ENCODE measurements at places on chromosomes 16 and 17.

DNA sequence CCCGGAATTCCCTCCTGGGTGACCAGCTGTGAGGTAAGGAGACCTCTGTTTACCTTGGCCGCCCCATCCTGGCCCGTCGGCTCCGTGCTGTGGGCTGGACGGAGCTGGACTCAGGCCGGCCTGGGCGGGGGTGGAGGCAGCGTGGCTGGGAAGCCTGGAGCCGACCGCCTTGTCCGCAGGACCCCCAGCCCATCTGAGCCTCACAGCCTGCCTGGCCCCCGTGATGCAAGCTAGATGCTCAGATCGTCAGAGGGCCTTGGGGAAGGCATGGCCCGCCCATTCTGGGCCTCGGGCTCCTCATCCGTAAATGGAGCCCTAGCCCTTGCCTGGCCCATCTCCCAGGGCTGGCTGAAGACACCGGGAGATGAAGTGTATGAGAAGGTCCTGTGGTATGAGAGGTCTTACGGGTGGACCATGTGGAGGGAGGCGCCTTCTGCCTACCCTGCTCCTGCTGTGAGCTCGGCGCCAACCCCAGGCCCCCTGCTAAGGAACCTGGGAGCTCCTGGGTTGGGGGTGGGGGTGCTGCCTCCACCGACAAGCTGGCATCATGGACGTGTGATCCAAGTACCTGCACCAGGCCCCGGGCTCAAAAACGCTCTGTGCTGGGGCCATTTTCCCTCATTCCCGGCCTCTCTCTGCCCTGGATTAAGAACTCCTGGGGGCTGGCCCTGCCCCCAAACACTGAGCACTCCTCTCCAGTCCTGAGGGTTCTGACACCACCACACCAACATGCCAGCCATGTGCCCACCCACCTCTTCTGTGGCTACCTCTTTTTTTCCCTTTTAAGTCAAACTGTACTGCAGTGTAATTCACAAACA is 5.4 kb upstream of the P2RX1 start:
- DNase-seq: no peak

GRCh38 chr17:38333635-38334295 is 10.0 kb downstream of the GPR179 start:
- DNase-seq: peak; percentile 58

- no peak for DNase-seq
These were observed 27.2 kb downstream of the ATF7IP2 start for GRCh38 chr16:10412935-10413601.

DNA sequence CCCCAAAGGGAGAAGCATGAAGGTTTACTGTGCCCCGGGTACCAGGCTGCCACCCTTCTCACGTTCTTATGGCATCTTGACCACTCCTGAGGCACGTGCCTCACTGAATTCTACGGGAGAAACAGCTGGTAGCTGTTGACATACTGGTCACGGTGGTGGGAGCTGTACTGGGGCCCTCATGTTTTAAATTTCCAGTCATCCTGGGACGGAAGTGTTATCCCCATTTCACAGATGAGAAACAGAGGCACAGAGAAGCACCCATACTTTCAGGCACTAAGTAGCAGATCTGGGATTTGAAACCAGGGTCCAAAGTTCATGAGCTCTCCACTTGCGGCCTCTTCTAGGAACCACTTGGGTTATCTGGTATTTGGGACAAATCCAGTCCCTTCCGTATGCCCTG is 26.3 kb upstream of the DOC2B start:
- DNase-seq: no peak

DNA sequence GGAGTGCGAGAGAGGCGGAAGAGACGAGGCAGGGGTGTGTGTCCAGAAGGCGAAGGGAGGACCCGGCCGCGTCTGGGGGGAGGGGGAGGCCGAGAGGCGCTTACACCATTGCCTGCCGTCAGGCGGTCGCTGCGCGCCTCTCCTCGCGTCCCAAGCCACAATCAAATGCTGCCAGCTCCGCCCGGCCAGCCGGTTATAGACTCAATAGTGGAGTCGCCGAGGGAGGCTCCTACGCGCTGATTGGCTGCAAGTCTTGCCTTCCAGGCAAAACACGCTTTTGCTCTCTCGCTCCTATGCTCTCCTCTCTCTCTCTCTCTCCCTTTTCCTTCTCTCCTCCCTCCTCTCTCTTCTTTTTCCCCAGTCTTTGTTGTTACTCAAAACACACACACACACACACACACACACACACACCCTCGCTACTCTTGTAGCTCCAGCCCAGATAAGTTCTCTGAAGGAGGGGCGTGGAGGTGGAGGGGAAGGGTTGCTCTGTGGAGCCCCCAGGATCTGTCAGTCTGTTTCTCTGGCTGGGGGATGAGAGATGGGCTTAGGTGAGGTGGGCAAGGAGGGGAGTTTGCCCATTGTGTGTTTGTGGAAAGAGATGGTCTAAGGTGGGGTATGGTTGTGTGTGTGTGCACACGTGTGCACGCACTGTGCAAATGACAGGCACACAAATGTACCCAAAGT is at the start of gene DLX3:
Gene DLX3 (minus strand): TSS at position 170 of the 684 bp plus-strand sequence. CDS start 226 bp downstream, outside the sequence.
- peak; percentile 88 for DNase-seq

DNA sequence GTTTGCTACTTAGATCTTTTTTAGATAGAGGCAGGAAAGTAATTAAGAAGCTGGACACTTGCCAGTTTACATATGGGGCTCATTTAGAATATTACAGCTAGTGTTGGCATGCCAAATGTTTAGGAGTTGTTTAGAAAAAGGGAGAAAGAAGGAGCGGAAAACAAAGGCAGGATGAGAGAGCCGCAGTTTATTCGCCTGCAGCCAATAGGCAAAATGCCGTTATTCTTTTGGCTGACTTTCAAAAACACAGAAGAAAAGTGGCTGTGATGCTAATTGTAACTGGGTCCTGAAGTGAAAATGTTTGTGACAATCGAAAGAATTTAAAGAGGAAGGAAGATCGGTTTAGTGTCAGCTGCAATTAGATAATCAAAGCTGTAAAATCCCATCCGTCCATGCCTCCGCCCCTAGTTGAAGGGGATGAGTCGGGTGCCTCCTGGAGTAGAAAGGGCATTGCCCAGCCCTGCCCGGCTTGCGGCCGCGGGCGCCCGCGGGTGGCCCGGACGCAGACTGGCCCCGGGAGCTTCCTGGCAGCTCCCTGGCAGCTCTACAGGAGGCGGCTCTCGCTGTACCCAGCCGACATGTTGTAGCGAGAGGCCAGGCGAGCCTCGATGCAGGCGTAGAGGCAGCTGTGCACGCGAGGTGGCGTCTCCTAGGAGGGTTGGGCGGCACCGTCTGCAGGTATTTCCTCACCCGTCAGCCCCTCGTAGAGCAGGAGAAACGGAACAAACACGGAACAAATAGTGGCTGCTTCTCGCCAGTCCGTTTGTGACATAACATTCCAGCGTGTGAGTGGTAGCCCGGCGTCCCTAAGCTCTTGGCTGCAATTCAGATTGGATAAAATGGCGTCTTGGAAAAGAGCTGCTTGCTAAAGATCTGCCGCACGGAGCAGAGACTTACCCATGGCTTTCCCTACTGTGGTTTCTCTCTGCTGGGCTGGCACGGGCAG is 82.2 kb downstream of the TNRC6C start:
- DNase-seq: peak; percentile 81

DNA sequence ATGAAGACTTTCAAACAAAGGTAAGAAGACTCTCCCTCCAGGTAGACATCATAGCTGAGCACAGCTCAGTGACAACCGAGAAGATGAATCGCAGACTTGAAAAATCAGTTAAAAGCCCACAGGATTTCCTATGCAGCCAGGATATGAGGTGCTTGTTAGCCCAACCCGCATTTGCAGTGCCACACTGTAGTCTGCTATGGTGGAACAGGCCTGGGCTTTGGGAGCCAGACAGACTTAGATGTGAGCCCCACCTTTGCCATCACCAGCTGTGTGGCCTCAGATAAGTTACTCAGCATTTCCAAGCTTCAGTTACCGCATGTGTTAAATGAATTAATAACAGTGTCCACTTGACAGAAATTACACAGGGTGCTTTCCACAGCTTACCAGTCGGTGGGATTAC is 204.4 kb upstream of the HS3ST3A1 start:
- DNase-seq: no peak

DNA sequence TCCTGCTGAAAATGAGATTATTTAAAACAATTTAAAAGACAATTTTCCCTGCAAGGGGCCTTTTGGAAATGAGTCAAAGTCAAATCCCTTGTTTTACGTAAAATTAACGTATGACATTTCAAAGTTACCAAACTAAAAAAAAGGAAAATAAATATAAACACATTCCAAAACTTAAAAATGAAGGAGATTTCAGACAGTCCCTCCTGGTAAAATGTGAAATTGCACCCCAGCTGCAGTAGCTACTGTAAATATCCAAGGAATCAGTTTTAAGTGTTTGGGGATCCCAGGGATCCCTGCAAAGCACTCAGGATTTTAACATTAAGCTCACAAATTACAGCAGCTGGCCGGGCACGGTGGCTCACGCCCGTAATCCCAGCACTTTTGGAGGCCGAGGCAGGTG is 63.3 kb downstream of the NXN start:
- DNase-seq: no peak

GRCh38 chr17:40093580-40094201 is 6.7 kb downstream of the NR1D1 start:
- peak; percentile 27 for DNase-seq

DNA sequence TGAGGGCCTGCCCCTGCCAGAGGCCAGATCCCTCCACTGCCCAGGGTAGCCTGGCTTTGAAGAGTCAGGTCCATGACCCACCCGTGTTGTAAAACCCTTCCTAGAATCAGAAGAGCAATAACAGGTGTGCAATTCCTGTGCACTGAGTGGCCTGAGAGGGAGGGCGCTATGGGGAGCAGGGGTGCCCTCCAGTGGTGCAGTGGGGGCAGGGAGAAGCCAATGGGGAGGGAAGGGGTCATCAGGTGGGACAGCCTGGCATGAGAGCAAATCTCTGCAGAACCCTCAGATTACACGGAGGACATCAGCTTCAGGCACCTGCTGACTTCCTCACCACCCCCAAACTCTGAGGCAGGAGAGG is 72.9 kb upstream of the ZNF469 start:
- DNase-seq: no peak

Data from AG20443 (cell line).